Nucleus accumbens (tissue), 56 donors: ENCODE measurements at places on chromosomes 5 and 9.

GRCh38 chr9:93252781-93253530 is 69.0 kb downstream of the WNK2 start:
- DNase-seq: no peak

- no peak for DNase-seq
These were observed 222.8 kb upstream of the MSX2 start for GRCh38 chr5:174501461-174502069.

DNA sequence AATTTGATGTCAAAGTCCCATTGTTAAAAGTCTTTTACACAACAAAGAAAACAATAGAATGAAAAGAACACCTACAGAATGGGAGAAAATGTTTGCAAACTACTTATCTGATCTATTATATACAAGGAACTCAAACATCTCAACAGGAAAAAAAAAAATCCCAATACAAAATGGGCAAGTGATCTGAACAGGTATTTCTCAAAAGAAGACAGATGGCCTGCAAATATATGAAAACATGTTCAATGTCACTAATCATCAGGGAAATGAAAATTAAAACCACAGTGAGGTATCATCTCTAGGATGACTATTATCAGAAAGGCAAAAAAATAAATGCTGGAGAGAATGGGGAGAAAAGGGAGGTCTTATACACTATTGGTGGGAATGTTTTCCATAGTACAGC is 301.8 kb downstream of the ARHGAP26 start:
- no peak for DNase-seq

- no peak for DNase-seq
These were observed 71.0 kb downstream of the FER start for GRCh38 chr5:108818613-108819272.

- DNase-seq: peak; percentile 72
These were observed 8.3 kb downstream of the ITGA2 start for GRCh38 chr5:52997424-52997823.

DNA sequence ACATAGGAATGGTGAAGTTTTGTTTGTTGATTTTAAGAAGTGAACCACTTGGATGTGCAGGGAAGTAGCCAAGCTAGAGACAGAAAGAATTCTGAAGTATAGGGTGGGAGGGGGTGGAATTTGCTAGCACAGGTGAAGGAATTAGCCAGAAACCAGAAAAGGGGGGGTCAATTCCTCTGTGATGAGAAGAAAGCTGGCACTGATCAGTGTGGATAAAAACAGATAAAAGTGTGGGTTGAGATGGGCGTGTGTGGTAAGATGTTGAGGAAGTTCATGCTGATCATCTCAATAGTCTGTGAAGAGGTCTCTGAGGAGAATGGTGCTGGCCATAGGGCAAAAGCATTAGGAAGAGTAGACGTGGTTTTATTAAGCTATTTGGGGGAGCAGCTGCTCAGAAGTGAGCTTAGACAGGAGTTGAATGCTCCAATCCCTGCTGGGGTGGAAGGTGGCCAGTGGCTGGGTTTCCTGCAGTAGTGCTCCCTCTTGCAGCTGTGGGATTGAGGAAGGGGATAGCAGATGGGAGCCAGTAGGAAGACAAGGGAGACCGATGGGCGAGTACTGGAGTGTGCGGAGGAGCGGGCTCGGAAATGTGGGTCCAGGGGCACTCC is 88.7 kb upstream of the ELL2 start:
- no peak for DNase-seq

- DNase-seq: no peak
These were observed 11.6 kb upstream of the SFXN1 start for GRCh38 chr5:175466700-175467318.

GRCh38 chr5:65674749-65675148 is 47.2 kb downstream of the SGTB start:
- DNase-seq: no peak

- DNase-seq: no peak
These were observed 55.2 kb upstream of the NEK6 start for GRCh38 chr9:124202447-124202971.

- DNase-seq: no peak
These were observed 29.6 kb downstream of the ERAP2 start for GRCh38 chr5:96905864-96906263.

DNA sequence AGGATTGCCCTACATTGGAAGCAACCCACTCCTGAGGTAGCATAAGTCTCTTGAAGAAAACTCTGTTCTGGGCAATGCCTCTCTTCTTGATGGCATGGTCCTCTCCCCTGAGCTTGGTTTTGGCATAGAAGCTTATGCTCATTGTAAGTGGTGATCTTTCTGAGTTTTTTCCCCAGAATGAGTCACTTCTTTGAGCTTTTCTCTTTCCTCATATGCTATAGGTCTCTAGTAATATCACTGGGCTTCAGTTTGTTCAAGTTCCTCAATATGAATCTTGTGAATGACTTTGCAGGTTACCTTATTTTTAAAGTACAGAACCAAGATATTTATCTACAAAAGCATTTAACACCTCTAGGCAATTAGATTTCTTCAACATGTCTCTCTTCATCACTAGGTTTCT is 76.5 kb upstream of the ATG10 start:
- no peak for DNase-seq

GRCh38 chr9:18438300-18438925 is 35.5 kb upstream of the ADAMTSL1 start:
- peak; percentile 33 for DNase-seq

GRCh38 chr5:5616247-5616895 is 193.9 kb downstream of the ICE1 start:
- DNase-seq: no peak

- no peak for DNase-seq
These were observed 80.3 kb downstream of the ADAMTS2 start for GRCh38 chr5:179264783-179265513.

DNA sequence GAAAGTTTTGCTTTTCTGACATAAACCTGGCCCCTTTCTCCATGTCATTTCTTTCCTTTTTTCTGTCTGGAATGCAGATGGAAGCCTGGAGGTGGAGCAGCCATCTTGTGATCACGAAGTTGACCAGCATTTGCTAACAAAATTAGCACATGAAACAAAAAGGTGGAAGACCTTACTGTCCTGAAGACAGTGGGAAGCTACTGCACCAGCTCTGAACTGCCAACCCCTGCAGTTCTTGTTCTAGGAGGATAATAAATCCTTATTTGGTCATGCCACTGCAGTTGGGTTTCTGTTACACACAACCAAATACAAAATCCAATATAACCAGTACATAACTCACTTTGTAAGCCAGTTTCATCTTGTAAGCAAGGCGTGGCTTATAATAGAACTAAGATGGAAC is 249.4 kb upstream of the TBCA start:
- no peak for DNase-seq

DNA sequence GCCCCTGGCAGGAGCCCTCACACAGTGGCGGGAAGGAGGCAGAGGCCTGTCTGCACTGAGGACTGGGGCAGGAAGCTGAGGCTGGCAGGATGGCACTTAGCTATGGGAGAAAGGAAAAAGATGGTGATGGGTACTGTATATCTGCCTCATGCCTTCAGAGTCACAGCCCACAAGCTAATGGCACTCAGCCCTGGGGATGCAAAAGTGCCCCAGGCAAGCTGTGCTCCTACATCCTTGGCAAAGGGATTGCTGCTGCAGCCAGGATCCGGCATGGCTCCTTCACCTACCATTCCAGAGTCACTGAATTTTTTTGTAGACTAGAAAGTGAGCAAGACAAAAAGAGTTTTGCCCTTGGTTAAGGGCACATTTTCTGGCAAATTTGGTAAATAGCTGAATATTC is 8.7 kb downstream of the ACSL6 start:
- DNase-seq: no peak

- DNase-seq: no peak
These were observed 89.6 kb downstream of the TARS1 start for GRCh38 chr5:33530183-33531036.

- DNase-seq: no peak
These were observed 889.7 kb downstream of the CDH9 start for GRCh38 chr5:26148569-26149107.

GRCh38 chr9:3868012-3868411 is 342.2 kb upstream of the RFX3 start:
- DNase-seq: no peak

DNA sequence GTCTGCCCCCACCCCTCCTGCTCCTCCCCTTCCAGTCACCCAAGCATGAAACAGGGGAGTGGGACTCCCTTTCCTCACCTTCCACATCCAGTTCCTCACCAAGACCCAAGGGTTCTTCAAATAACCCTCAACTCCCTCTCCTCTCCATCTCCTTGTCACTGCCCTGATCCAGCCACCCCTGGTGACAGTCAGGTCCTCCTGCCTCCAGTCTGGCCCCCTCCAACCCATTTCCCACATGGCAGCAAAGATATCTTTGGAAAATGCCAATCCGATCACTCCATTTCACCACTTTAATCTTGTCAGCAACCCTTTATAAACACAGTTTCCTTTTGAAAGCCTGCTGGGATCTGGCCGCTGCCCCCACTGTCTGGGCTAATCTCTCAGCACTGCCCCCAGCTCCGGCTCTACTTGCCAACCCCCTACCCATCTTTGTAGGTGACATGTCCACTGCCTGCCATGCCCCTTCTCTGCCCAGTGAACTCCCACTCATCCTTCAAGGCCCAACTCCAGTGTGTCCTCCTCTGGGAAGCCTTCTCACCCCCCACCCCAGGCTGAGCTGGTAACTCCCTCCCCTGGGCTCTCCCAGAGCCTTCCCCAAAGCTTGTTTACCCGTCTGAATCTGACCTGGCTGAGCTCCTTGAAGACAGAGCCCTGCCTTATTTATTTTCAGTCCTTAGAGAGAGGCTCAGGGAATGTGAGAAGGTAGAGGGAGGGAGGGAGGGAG is 781 bp upstream of the MYOZ3 start:
- no peak for DNase-seq

DNA sequence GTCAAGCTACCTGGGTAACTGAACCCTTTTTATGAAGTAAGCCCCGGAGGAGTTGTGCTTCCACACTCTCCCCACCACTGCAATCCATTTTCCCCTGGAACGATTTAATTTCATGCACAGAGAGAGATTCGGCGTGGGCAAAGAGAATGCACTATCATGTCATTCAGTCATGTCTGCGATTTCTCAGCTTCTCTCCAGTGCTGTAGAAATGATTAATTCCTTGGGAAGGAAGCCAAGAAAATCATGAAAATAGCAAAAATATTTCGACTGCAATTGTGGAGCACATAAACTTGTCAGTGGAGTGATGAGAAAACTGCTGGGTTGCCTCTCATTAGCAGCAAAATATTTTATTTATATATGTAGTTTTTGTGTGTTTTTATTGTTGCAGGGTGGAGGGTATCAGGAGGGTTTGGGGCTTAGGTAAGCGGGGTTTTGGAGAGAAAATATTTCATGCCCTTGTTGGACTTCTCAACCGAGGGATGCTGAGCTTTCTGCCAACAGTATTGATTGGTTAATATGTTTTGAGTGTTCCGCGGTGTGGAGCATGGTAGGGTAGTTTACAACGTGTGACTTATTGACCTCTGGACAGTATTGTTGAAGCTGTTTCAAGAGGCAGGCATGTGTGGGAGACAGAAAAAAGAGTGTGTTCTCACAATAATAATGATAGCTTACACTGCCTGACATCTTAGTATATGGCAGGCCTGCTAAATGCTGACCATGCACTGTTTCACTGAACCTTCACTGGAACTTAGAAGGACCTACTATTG is 69.3 kb downstream of the SGCD start:
- DNase-seq: no peak

DNA sequence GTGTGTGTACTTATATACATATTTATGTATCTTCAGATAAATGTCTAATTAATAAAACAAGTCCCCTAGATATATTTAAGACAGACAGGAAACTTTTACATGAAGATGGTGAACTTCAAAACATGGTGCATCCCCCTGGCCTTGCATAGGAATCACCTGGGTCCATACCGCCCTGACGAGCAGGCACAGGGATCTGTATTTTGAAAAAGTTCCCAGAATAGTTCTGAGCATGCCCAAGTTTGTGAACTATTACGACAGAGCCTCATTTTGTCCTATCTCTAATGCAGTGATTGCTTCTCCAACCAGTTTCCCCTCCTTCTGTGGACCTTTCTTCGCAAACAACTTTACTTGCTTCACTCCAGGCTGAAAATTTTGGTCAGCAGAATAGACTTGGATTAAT is 98.1 kb downstream of the APBA1 start:
- no peak for DNase-seq

- no peak for DNase-seq
These were observed 47.7 kb downstream of the FBXL17 start for GRCh38 chr5:108334225-108334624.

DNA sequence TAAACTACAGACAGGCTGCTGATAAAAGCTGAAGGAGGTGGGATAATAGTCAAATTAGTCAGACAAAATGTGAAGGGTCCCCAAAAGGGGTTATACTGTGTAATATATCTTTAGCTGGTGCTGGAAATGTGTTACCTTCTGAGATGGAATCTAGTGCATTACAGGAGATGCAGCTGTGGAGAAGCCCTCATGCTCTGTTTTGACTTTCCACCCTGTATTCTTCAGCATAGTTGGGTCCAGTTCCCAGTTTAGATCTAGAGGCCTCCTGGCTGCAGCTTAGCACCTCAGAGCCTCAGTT is 122.6 kb downstream of the PAPPA start:
- DNase-seq: no peak

DNA sequence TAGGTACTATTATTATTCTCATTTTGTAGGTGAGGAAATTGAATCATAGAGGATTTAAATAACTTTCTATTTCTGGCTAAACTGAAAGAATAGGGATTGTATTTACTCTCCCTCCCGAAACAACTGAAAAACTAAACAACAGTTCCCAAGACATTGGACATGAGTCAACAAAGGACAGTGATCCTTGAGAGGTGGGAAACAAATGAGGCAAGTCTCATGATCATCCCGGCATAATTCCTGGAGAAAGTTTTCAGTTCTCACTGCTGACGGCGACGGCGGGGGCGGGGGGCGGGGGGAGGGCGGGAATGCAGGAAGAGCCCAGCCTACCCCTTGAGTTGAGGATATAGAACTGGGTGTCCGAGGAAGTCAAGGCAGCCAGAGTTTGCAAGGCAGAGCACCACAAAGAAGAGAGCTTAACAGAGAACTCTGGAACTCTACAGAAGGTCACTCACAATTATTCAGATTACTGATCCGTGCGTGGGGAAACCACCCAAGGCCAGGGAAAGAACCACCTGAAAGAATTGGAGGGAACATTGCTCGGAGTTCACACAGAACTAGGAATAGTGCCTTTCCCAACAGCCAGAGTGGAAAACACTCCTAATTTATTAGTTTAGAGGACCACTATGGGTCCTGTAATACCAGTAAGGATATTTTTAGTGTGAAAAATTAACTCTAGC is 27.4 kb upstream of the WHRN start:
- DNase-seq: no peak

DNA sequence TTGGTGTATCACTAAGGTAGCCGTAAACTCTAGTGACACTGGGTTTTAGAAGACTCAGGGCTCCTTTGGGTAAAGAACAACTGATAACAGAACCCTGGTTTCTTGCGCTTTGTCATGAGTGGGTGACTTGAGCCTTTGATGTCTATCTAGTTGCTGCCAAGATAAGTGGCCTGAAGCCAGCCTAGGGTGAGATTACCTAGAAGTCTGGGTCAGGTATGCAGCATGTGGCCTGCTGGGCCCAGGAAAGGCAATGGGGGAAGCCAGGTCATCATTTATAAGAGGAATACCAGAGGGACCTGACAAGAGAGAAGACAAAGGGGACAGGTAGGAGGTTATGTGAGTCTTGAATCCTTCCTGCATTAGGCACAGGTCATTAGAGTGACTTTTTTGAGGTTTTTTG is 23.2 kb upstream of the GARNL3 start:
- no peak for DNase-seq
